Kidney glomerular epithelial cell (primary cell): ENCODE measurements at places on chromosomes 2 and 18.
A peak's percentile ranks its signal among the peaks of the same experiment; 100 is the strongest.

GRCh38 chr2:126802774-126803433, 95.8 kb upstream of the TEX51 start:
- no peak for DNase-seq

- no peak for DNase-seq
Measured at GRCh38 chr18:46577546-46577945, 79.5 kb downstream of the LOXHD1 start.

DNA sequence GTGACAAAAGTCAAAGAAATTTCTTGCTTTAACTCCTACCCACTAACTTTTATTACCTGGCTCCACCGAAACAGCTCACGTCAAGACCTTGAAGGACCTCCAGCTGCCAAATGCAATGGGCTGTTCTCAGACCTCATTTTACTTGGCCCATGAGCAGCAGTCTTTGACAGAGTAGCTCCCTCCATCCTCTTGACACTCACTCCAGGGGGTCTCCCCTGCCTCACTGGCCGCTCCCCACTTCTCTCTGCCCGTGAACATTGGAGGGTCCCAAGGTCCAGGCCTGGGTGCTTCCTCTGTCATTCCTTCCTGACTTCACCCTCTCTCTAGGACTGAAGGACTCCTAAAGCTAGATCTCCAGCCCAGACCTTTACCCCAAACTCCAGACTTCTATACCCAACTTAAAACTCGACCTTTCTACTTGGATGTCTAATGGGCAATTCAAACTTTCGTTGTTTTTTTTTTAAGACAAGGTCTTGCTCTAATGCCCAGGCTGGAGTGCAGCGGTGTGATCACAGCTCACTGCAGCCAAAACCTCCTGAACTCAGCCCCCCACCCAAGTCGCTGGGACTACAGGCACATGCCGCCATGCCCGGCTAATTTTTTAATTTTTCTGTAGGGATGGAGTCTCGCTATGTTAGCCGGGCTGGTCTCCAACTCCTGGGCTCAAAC, 92.9 kb upstream of the ST3GAL5 start:
- DNase-seq: no peak

DNA sequence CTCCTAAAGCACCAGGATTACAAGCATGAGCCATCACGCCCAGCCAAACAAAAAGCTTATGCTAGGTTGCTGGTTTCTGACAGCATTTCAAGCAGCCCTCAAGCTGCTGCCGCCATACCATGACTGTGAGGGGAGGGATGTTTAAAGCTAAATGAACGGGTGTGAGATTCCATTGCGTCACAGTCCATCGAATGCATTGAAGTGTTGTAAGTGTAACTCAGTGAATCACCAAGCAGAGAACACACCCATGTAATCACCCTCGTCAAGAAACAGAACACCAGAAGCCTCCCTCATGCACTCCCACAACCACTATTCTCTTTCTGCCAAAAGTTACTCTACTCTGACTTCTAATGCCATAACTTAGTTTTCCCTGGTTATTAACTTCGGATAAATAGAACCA, 32.8 kb upstream of the MC5R start:
- DNase-seq: no peak

DNA sequence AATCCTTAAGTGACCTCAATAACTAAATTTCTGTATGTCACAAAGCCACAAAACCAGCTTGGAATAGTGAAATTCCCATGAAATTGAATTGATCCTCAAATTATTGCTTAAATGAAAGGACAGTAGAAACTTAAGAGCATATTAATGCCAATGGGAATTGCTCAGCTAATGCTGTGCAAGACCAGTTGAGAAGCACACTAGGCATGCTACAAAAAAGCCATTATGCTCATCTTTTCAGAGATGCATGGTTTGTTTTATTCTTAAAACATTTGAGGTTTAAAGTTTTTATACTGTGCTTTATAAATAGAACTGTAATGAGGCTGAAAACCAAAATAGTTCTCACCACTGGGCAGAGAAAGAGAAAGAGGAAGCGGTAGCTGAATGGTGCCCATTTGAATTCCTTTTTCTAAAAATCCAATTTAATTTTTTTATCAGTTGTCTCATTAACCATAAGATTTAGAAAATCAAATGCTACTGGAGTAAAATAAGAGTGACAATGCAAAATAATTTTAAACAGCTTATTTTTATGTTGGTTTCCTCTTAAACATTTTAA, 98.6 kb downstream of the LNPK start:
- no peak for DNase-seq

DNA sequence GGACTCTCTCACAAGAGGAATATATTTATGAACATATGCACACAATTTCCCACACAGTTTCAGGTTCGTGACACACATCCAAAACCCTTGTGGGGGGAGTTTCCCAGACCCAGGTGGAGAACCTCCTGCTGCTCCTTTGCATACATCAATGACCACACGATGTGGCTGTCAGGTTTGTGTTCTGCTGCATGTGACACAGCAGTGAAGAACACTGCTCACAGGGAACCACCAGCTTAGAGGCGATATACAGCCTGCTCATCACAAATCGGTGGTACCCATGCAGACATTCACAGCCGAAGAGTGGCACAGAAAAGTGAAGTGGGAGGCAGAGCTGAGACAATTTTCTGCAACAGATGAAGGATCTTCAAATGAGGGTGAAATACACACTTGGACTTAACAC, 175.6 kb upstream of the ZFP36L2 start:
- no peak for DNase-seq

- DNase-seq: no peak
Measured at GRCh38 chr2:242046206-242046826, 176.8 kb downstream of the RTP5 start.

DNA sequence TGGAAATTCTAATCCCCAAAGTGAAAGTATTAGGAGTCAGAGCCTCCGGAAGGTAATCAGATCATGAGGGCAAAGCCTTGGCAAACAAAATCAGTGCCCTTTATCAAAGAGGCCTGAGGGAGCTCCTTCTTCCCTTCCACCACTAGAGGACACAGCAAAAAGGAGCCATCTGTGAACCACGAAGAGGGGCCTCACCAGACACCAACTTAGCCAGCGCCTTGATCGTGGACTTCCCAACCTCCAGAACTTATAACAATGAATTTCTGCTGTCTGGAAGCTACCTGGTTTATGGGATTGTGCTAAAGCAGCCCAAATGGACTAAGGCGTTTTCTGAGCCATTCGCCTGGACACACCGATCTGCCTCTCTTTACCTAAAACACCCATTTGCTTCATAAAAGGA, 133.1 kb downstream of the EIPR1 start:
- no peak for DNase-seq

- DNase-seq: no peak
Measured at GRCh38 chr2:241803387-241804325, 5.3 kb upstream of the NEU4 start.

GRCh38 chr2:182784777-182785176, 68.7 kb downstream of the DNAJC10 start:
- peak; percentile 33 for DNase-seq

- DNase-seq: no peak
Measured at GRCh38 chr18:66211749-66212148, 392.1 kb downstream of the CDH19 start.

- DNase-seq: no peak
Measured at GRCh38 chr2:119706221-119706620, 27.2 kb downstream of the TMEM177 start.

DNA sequence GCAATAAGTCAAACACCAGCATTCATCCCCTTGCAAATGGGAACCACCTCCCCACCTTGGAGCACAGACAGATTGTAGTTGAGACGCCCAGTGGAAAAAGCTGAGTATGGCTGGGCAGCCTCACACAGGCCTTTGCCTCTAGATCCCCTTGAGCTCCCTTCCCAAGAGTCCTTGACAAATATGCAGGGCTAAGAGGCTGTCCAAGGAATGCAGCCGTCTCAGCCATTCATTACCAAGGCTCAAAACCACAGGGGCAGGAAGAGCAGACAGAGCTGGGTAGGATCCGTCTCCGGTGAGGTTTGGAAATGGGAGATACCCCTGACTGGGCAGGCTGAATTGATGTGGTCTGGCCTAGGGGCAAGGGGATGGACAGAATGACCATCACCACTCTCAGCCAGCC, 557.1 kb downstream of the TNS1 start:
- DNase-seq: peak; percentile 22

- DNase-seq: no peak
Measured at GRCh38 chr18:5417342-5417741, 121.8 kb upstream of the ZBTB14 start.

- DNase-seq: no peak
Measured at GRCh38 chr2:216292886-216293301, 79.4 kb downstream of the MARCHF4 start.
